ENCODE measurements at places on chromosomes 13 and 19. TPM values are rescaled to one million over a fixed set of nuclear protein-coding genes. Genes with fewer than 3 reads are reported as not detected.

- DNase-seq: no peak
These were observed 8.4 kb downstream of the CD22 start for GRCh38 chr19:35337097-35337983.

- peak; percentile 74 for DNase-seq
These were observed 103.3 kb downstream of the ZAR1L start for GRCh38 chr13:32211813-32212212.

DNA sequence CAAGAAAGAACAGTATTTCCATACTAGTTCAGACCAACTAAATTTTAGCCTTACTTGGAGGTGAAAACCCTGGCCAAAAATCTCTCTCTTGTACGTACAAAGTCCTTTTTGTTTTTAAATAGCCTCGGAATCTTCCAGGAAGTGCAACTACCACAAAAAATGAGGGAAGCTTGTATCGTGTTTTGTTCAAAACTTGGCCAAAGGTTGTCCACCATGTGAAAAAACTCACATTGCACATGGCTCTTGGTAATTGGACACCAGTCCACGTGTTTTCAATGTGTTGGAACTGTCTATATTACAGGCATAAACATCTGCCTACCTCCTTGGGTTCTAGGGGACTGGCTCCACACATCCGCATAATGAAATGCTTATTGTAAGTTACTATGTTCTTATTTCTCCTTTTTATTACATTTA lies 15.2 kb upstream of the STRN4 start:
- DNase-seq: no peak

The BRSK1 gene
- 2.9 TPM for polyA plus RNA-seq

DNA sequence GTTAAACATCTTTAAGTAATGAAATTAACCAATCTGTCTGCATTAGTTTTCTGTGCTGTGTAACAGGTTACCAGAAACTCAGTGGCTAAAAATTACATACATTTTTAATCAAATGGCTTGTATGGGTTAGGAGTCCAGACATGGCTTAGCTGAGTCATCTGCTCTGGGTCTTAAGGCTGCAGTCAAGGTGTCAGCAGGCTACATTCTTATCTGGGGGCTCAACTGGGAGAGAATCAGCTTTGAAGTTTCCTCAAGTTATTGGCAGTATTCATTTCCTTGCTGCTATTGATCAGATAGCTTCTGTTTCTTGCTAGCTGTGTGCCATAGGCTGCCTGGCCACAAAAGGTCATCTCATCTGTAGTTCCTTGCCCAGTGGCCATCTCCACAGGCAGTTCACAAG lies 1163.0 kb downstream of the DIAPH3 start:
- no peak for DNase-seq

The RASGRP4 gene
- polyA plus RNA-seq: 0.69 TPM

Measured in sigmoid colon (tissue), 7 donors.